ENCODE measurements at places on chromosomes 13 and 19.

GRCh38 chr19:1169921-1170885 lies 3.9 kb downstream of the SBNO2 start:
- DNase-seq: no peak

- DNase-seq: no peak
These were observed 21.0 kb downstream of the RFXAP start for GRCh38 chr13:36839981-36840380.

GRCh38 chr13:40345654-40346372 lies 320.6 kb downstream of the FOXO1 start:
- DNase-seq: no peak

DNA sequence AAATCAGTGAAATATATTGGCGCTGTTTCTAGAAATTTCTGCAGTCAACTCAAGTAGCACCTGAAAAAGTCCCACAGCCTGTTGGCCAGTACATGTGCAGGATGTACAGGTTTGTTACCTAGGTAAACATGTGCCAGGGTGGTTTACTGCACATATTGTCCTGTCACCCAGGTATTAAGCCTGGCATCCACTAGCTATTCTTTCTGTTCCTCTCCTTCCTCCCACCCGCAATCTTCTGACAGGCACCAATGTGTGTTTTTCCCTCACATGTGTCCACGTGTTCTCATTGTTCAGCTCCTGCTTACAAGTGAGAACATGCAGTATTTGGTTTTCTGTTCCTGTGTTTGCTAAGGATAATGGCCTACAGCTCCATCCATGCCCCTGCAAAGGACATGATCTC lies 13.1 kb upstream of the SCEL start:
- DNase-seq: no peak

DNA sequence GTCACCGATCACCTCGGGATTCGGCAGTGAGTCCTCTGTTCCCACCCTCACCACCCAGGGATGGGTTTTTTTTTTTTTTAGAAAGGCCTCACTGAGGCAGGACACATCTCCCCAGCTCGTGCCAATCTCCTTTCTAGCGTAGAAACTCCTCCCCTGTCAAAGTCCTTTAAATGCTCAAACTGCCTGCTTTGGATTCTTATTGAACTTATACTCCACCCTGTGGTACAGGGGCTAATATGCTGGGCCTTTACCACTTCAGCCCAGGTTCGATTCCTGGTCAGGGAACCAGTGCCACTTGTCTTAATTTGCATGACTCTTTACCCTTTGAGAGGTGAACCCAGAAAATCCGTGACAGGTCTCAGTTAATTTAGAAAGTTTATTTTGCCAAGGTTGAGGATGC lies 8.3 kb upstream of the ZNF14 start:
- DNase-seq: no peak

GRCh38 chr13:60453490-60453889 lies 56.5 kb downstream of the TDRD3 start:
- no peak for DNase-seq

GRCh38 chr19:30249911-30250310 lies 122.3 kb upstream of the ZNF536 start:
- no peak for DNase-seq

DNA sequence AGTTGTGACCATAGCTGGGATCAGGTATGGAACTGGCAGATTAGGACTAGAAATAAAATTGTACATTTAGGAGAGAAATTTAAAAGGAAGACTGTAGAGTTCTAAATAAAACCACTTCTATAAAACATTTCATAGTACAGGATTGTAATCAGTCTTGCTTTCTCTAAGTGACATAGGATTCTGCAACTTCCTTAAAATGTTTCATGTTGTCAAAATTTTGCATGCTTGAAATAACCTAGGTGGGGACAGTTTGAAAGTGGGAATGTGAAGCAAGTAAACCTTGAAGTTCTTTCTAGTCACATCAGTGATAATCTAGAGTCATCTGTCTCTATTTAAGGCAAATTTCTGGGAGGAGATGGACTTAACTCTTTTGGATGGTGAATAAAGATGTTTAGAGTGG lies 6.7 kb downstream of the TM9SF2 start:
- DNase-seq: peak; percentile 50

DNA sequence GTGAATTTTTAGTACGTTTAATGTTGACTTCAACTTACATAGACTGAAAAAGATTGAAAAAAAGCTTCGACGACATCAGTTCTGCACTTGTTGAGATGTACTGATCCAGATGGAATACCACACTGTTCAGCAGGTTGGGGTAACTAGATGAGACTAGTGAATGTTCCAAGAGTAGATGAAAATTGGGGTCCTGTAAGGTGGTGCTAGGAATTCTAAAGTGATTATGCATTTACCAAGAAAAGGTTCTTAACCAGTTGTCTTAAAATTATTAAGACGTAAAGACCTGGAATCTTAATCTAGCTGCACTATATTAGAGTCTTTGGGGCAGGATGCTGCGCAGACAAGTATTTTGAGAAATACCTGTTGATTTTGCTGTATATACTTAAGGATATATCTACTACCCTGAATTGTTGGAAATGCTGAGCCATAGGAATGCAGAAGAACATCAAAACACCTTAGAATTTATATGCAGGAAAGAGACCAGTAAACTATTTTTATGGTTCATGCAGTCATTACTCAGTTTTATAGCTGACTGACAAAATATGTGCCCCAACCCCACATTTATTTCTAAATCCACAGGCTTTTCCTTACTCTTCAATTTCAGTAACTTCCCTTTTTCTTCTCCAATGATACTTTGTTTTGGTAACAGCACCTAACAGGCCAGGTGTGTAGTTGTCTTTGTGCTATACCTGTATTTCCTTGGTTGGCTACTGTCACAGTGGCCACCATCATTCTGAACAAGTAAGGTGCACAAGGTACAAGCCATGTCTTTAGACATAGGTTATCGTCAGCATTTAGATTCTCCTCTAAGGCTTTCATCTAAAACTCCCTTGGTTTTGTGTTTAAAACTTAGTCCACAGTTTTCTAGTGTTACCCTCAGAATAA lies 8.6 kb downstream of the MIR17HG start:
- no peak for DNase-seq

- no peak for DNase-seq
These were observed 985.6 kb downstream of the SLITRK5 start for GRCh38 chr13:88656751-88657150.

- DNase-seq: no peak
These were observed 79.5 kb downstream of the MYO16 start for GRCh38 chr13:108708921-108709320.

All from suppressor macrophage treated with lipopolysaccharide for 1 hour (primary cell).